Stimulated activated CD8-positive, alpha-beta memory T cell treated with anti-CD3 and anti-CD28 coated beads, Interleukin-4, amount 100 ng/mL, for 1 hour (primary cell): ENCODE measurements at places on chromosomes 6 and 20.

- DNase-seq: no peak
These were observed 247.3 kb upstream of the TENT5A start for GRCh38 chr6:81999826-82000225.

- peak; percentile 17 for DNase-seq
These were observed 46.8 kb downstream of the PYGB start for GRCh38 chr20:25294459-25295385.

DNA sequence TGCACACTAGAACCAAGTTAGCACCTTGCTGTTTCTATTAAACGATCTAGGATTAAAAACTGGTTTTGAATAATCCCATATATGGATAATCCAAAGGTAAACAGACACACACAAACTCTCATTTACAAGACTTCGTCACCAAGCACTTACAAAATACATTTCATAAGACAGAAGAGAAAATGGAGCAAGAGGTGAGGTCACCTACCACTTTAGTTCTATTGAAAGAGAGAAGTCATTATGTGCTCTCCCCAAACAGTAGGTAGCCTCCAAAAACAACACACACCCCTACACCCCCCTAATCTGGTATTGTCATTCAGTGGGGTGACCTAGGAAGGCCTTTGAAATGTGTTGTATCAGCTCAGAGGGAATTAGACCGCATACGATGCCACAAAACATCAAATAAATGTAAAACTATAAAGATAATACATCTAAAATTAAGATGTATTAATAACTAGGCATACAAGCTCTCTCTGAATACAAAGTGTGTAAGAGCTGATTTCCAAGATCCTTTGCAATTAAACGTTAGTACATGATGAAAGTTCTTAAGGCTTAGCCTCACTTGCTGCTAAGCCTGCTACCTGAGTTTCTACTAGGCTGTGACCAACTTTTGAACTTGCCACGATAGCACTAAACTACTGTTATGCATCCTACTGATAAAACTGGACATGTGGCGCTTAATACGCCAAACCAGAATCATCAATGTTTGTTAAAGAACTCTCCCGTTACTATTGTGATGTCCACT is 1.6 kb downstream of the SRPK1 start:
- DNase-seq: no peak

DNA sequence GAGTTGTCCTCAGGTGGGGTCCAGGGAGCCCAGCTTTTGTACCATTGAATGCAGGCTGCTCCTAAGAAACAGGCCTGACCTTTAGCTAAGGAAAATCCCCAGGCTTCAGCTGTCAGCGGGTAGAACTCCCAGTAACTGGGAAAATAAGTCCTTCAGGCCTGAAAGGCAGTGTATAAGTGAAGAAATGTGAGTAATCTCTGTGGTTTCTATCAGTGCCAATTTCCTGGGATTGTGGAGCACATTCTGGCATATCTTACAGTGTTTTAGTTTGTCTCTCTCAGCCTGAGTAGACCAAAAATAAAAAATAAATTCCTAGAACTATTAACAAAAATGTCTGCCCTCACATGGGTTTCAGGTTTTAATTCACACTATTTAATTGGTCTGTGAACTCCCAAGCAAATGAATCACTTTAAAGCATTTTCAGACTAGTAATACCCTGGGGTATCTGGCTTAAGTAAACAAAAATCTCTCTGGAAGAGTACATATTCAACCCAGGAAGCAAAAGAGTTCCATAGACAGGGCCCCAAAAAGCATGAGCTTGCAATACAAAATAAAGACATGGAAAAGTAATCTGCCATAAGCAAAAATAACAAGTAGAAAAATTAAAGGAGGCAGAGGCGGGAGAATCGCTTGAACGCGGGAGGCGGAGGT is 566.2 kb upstream of the NOX3 start:
- DNase-seq: no peak

DNA sequence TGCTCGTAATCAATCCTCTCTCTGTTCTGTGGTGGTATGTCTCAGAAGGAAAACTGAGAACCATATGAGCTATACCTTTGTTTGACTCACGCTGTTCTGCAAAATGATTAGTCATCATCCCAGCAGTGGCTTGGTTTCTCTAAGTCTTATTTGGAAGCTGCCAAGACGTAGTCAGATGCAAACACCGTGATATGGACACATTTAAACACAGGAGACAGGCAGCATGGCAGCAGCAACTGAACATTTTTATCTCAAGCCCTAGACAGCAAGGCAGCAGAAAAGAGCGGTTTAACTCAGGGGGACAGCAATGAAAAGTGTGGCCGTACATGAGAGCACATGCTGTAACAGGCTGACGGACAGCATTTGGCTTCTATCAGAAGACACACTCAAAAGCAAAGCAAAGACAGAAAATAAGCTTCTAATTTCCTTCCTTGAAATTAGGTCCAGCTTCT is 1295.1 kb downstream of the EPHA7 start:
- DNase-seq: no peak

DNA sequence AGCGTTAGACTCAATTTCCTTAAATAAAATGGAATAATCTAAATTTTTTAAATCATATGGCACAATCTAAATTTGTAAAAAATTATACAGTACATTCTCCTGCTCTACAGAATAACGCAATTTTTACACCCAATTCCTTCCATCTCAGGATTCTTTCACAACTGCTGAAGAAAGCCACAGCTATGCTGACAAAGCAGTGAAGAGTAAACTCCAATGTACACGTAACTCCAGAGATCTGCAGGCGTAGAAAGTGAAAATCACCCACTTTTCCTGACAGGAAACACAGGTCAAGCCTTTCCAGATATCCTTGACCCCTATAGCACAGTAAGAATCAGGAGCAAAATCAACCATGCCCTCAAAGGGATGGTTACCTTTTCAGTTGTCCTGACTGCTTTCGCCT is 27.4 kb downstream of the EPHA7 start:
- no peak for DNase-seq

- no peak for DNase-seq
These were observed 350.7 kb downstream of the LAMA2 start for GRCh38 chr6:129233458-129234134.

DNA sequence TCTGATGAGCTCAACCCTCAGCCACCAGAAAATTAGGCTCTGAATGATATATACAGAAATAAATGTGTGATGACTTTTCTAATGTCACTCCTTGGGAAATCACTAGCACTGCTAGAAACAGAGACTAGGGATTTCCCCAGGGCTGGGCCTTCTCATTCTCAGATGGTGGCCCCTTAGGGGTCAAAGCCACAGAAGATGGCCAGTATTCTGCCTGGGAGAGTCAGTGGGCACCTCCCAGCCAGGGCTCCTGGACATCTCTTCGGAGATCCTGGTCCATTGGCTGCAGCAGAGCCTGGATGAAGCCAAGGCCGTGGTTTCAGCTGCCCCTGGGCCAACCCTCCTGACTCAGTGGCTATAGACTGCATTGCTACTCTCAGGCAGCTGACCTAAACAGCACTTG is 276.9 kb upstream of the SUPT3H start:
- DNase-seq: no peak

DNA sequence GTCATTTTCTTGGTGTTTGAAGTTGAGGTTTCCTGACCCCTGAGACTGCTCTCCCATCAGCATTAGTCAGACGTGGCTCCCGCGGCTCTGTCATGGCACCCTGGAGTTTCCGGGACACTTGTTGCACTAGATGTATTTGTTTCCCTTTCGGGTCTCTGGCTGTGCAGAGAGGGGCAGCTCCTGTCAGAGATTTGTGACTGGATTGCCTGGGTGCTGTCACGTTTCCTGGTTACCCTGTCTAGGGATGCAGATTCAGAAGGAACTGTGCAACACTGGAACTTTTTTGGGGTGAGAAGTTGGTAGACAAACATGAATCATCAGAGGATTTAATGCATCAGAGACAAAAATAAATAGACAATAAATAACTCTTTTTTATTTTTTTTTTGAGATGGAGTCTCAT is 431.8 kb upstream of the MAN1A1 start:
- no peak for DNase-seq

GRCh38 chr6:164303102-164303964 is 888.8 kb downstream of the QKI start:
- DNase-seq: no peak

- DNase-seq: no peak
These were observed 32.4 kb downstream of the MDGA1 start for GRCh38 chr6:37665304-37665703.

GRCh38 chr6:163739408-163739725 is 324.8 kb downstream of the QKI start:
- DNase-seq: no peak

DNA sequence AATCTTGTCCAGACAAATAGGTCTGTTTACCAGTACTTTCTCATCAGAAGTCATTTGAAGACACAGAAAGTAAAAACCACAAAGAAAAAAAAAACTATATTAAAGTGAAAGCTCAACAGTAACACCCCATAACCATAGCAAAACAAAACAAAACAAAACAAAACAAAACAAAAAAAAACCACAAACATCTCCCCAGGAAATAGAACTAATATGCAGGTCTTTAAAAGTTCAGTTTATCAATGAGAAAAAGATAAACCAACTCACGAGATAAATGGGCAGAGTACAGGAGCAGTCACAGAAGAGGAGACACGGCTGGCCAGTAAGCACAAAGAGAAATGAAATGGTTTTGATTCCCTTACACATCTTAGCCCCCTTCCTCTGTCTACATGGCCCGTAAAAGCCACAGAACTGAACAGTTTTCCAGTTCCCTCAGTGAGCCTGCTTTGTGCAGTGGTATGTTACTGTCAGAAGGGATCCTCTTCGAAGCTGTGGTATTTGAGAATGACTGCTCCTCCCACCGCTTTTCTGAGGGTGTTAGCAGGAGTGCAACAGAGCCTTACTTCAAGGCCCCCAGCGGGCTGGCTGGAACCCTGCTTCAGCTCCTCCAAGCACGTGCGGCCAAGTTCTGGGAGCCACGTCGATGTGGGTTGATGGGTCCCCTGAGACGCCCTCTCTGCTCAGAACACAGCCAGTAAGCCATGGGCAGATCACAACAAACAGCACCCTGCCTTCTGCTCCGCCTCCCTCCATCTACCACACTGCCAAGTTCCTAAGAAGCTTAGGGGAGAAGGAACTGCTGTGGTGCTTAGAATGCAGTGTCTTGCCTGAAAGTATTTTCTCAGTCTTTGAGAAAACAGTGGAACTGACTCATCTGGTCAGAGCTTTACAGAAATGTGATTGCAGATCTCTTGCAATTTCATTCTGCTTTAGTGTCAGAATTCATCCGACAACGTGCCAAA is 14.0 kb downstream of the UST start:
- DNase-seq: no peak

DNA sequence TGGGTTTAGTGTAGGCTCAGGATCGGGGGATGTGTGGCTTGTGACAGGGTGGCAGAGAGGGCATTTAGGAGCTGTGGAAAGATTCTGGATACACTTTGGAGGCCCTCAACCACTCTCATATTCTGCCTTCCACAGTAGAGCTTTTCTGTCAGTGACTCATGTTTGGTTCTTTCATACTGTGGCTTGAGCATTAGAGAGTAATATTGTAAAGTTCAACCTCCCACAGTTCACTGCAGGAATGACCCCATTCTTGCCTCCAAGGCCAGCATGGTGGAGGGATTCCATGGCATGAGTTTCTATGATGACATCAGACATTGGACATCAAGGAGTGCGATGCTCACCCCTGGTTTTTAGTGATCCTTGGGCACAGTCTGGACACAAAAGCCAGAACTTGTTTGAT is 50.9 kb downstream of the DTD1 start:
- no peak for DNase-seq
